ENCODE measurements at places on chromosomes 7 and 10.

DNA sequence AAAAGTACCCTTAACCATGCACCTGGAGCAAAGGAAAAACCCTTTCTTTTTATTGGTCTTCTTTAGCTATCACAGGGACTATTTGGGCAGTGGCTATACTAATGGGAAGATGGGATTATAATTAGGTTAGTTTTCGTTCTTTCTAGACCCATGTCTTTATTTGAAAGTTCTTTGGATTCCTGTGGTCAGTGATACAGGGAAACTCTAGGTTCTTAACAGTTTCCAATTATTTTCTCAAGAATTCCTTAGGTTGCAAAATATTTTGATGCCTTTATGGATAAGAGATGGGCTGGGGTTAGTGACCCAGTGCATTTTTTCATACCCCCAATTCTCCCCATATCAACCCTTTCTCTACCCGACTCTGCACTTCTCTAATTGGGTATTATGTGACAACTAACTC, 49.0 kb downstream of the ADD3 start:
- no peak for DNase-seq

- DNase-seq = no peak
Measured at GRCh38 chr7:25356534-25357151, 128.4 kb upstream of the NPVF start.

DNA sequence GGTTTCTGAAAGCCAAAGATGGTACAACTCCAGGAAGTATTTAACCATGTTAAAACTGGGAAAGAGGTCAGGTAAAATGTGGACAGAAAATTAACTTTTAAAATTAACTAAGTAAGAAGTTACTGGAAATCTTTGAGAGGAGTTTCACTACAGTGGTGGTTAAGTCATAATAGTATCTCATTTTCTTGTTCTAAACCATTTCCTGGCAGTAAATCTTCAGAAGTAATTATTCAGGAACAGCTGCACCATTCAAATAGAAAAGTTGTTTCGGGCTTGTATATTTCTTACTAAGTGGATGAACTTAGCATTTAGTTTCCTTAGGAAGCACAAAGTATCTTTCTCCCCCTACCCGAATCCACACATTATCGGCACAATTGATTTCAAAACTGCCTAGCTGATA, 27.1 kb downstream of the COPG2 start:
- DNase-seq = no peak

- no peak for DNase-seq
Measured at GRCh38 chr10:97888641-97889262, 39.1 kb downstream of the GOLGA7B start.

DNA sequence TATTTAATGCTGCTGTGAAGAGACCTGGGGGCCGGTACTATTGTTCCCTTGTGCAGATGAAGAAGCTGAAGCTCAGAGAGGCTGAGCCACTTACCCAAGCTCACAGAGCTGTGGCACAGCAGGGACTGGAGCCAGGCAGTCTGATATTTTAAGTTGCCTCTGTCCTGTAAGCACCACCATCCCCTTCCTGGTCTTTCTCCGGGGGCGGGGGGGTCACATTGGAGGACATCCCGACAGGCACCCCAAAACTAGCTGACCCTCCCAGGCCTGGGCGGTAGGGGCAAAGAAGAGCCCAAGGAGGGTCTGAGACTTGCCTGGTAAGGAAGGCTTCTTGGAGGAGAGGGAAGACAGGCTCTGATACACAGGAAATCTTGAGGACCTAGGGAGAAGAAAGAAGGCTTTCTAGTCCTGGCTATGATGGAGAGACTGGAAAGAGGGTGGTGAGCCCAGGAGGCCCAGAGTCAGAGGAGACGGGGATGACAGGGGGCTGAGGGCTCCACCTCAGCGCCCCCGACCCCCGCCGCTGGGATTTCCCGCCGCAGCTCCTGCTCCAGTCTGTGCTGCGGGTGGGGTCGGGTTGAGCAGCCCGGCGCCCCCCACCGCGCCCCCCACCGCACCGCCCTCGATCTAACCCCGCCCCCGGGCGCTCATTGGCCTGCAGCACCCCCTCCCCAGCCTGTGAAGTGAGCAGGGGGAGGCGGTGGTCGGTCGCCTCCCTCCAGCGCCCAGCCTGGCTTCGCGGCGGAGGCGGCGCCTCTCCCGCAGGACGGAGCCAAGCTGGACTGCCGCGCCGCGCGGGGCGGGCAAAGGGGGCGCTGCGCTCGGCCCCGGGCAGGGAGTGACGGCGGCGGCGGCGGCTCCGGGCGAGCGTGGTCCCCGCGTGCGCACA, at the start of gene ADCYAP1R1:
ADCYAP1R1 (plus strand) TSS at position 711 of the 889 bp plus-strand sequence. CDS start 10,957 bp downstream, outside the sequence.
- DNase-seq = peak; percentile 56

DNA sequence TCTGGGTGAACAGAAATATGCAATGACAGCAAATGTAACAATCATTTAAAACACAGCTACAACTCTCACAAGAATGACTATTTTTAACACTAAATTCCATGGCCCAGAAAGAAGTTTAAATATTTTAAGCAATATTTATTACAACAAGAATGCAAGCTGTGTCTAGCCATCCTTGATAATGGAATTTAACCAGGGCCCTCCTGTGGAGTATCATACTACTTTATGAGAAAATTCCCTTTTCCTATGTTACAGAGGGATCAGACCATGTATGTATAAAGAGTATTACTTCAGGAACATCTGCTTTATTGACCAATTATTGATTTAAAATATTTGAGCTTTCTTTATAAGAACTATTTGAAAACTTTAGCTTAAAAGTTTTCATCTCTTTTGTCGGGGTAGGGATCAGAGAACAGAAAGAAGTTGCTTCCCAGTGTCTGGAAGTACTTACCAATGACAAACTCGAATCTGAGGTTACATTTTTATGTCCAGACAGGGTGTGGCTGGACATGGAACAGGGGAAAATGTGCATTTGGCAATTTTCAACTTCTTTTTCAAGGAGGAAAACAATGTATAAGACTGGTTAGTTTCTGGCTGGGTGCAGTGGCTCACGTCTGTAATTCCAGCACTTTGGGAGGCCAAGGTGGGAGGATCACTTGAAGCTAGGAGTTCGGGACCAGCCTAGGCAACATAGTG, 48.3 kb upstream of the NRBF2 start:
- no peak for DNase-seq

GRCh38 chr7:14805105-14805719, 97.3 kb downstream of the DGKB start:
- no peak for DNase-seq

DNA sequence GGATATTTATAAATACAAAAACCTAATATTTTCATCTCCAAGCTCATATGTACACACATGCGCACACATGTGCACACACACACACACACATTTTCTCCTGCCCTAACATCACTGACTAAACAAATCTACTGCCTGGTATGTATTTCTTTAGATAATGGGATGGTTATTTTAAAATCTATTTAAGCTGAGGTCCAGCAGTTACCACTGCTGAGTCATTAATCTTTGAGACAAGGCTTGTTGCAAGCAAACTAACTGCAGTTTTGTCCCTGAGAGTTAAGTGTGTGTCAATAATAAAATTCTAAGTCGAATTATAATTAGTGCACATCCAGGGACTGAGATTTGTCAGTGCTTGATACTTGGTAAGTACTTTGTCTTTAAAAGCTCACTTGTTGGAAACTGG, 135.1 kb downstream of the VPS50 start:
- no peak for DNase-seq

- peak; percentile 15 for DNase-seq
Measured at GRCh38 chr10:46033602-46034011, 3.2 kb upstream of the NCOA4 start.
